ENCODE measurements at places on chromosomes 7 and 10. TPM values are rescaled to one million over a fixed set of nuclear protein-coding genes. Genes with fewer than 3 reads are reported as not detected.

GRCh38 chr7:40535678-40536077, 400.9 kb downstream of the SUGCT start:
- no peak overlapping the region for H3K27ac ChIP-seq
- H3K4me3 ChIP-seq: no peak overlapping the region
- no peaks in the 10 kb centered on the region for H3K4me1 ChIP-seq
- DNase-seq: no peak

GRCh38 chr10:98474628-98475027, 27.9 kb upstream of the HPS1 start:
- no peak for DNase-seq
- no peaks in the 10 kb centered on the region for H3K36me3 ChIP-seq
- peaks cover 8% of the 10 kb centered on the region for H3K4me1 ChIP-seq
- H3K27ac ChIP-seq: no peak overlapping the region

GRCh38 chr10:127021801-127022200, 116.6 kb downstream of the DOCK1 start:
- H3K36me3 ChIP-seq: peaks cover 29% of the 10 kb centered on the region
- no peak for DNase-seq
- H3K27ac ChIP-seq: no peak overlapping the region
- no peak overlapping the region for H3K4me3 ChIP-seq
- H3K27me3 ChIP-seq: no peaks in the 10 kb centered on the region

DNA sequence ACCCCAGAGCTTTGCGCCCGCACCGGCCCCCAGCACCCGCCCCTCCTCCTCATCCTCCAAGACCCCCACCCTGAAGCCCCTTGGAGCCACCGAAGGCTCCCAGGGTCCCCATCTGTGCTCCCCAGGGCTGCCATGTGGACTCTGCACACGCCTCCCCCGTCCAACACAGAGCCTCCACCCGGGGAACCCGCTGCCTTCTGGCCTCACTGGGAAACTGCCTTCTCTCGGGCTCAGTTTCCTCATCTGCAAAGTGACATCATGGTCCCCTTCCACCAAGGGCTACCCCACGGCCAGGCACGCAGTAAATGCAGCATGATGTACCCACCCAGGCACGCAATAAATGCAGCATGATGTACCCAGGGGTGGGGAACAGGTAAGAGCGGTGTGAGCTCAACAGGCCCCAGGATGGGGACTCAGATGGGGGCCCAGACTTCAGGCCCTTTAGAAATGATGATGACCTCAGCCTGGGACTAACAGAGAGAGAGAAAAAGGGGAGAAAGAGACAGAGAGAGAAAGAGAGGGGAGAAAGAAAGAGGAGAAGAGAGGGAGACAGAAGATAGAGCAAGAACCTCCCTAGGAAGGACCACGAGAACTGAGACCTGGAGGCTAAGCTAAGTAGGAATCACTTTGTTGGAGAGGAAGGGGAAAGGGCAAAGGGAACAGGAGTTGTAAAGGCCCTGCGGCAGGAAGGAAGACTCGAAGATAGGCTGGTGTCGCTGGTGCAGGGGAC, 2.5 kb upstream of the MICALL2 start:
- H3K27ac ChIP-seq: peak overlapping the region; percentile 88
- DNase-seq: no peak
- no peak overlapping the region for H3K4me3 ChIP-seq
- no peaks in the 10 kb centered on the region for H3K36me3 ChIP-seq

DNA sequence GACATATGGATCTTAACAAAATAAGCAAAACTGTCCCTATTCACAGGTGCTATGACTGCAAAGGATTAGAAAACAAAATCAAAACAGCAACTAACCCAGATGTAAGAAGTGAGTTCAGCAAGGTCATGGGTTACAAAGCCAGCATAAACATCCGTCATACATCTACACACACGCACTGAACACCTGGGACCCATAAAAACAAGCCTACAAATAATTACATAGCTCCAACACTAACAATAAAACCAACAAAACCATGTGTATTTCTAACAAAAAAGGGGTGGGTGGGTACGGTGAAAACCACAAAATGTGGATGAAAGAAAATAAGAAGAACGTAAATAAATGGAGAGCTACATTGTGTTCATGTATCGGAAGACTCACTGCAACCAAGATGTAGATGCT, 256.8 kb downstream of the ELFN1 start:
- H3K4me1 ChIP-seq: peaks cover 6% of the 10 kb centered on the region
- no peaks in the 10 kb centered on the region for H3K36me3 ChIP-seq

DNA sequence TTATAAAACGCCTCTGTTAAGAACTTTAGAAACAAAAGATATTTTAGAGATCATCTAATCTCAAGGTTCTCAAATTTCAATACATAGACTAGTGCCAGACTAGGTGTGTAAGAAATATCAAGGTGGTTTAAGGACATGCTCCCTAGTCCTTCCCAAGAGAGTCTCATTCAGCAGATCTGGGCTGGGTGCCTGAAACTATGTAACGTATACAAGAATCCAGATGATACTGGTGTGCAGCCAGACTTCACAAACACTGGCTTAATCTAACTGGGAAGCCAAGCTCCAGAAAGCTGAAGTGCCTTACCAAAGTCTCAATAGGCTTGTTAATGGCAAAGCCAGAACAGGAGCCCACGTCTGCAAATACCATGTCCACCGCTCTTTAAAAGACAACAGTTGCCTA, 105.0 kb upstream of the AMPH start:
- no peak for DNase-seq
- H3K4me1 ChIP-seq: no peaks in the 10 kb centered on the region
- H3K27me3 ChIP-seq: no peaks in the 10 kb centered on the region
- H3K4me3 ChIP-seq: no peak overlapping the region

Gene ADCYAP1R1
- total RNA-seq: 12.0 TPM
